Uterus (tissue), 4 donors: ENCODE measurements at places on chromosomes 3 and 15.
A peak's percentile ranks its signal among the peaks of the same experiment; 100 is the strongest.

- no peaks in the 10 kb centered on the region for H3K27me3 ChIP-seq
- H3K4me3 ChIP-seq = no peak overlapping the region
- H3K27ac ChIP-seq = peak overlapping the region; percentile 89
- H3K36me3 ChIP-seq = no peaks in the 10 kb centered on the region
- H3K4me1 ChIP-seq = no peaks in the 10 kb centered on the region
- DNase-seq = no peak
Observed at GRCh38 chr3:132657869-132658747, 1.5 kb downstream of the ACAD11 start.

- H3K36me3 ChIP-seq = no peaks in the 10 kb centered on the region
- H3K4me1 ChIP-seq = no peaks in the 10 kb centered on the region
- DNase-seq = peak; percentile 46
- H3K4me3 ChIP-seq = no peak overlapping the region
Observed at GRCh38 chr3:172550347-172550943, 27.2 kb upstream of the TNFSF10 start.

- no peak overlapping the region for H3K4me3 ChIP-seq
- H3K27me3 ChIP-seq = no peaks in the 10 kb centered on the region
- no peaks in the 10 kb centered on the region for H3K36me3 ChIP-seq
- H3K27ac ChIP-seq = no peak overlapping the region
- no peaks in the 10 kb centered on the region for H3K4me1 ChIP-seq
Observed at GRCh38 chr15:74240002-74240568, 4.0 kb downstream of the CCDC33 start.

GRCh38 chr15:57320631-57321220, 55.6 kb upstream of the CGNL1 start:
- DNase-seq = no peak
- H3K27ac ChIP-seq = no peak overlapping the region
- H3K27me3 ChIP-seq = no peaks in the 10 kb centered on the region
- no peak overlapping the region for H3K4me3 ChIP-seq

DNA sequence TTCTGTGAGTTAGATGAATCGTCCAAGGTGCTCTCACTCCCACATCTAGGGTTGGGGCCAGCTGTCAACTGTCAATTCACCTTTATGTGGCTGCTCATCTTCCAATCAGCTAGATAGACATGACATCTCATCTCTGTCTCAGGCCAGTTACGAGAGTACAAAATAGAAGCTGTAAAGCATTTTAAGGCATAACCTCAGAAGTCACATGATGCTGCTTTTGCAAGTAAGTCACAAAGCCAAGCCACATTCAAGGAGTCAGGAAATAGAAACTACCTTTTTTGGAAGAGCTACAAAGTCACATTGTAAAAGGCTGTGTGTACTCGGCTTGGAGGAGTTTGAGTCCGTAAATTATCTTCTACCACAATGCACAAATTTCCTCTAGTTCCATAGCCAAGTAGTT, 5.1 kb upstream of the CCR1 start:
- H3K36me3 ChIP-seq = no peaks in the 10 kb centered on the region
- H3K27ac ChIP-seq = no peak overlapping the region
- no peaks in the 10 kb centered on the region for H3K4me1 ChIP-seq

DNA sequence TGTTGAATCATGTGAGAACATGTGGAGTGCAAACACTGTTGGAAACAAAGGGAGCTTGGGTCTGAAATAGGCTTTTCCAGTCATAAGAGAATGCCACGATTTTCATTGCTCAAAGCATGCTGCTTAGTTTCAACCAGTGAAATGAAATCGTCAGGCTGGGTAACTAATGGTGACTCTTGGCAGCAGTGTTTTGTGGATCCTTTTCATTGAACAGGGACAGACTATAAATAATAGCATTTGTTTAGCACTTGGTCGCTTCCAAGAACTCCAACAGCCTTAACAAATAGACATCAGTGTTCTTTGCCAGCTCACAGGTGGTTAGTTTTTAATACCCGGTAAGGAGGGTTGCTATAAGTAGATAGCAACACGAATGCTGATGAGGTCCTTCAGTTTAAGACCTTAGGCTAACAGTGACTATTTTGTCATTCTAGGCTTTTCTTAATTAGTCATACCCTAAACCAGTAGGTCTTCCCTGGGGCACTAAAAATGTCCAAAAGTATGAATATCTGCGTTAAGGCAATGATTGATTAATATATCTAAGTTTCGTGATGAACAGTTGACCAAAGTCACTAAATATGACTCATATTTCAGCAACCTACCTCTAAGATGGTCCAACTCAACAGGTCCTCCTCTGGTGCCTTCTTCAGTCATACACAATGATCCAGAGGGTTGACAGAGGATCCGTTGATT, 15.8 kb downstream of the TP63 start:
- H3K36me3 ChIP-seq = no peaks in the 10 kb centered on the region
- no peaks in the 10 kb centered on the region for H3K4me1 ChIP-seq
- no peak for DNase-seq

GRCh38 chr3:152021951-152022461, 148.6 kb downstream of the SUCNR1 start:
- no peak for DNase-seq
- H3K4me3 ChIP-seq = no peak overlapping the region
- peak overlapping the region; percentile 28 for H3K27ac ChIP-seq
- peaks cover 4% of the 10 kb centered on the region for H3K4me1 ChIP-seq
- H3K27me3 ChIP-seq = no peaks in the 10 kb centered on the region
- no peaks in the 10 kb centered on the region for H3K36me3 ChIP-seq

DNA sequence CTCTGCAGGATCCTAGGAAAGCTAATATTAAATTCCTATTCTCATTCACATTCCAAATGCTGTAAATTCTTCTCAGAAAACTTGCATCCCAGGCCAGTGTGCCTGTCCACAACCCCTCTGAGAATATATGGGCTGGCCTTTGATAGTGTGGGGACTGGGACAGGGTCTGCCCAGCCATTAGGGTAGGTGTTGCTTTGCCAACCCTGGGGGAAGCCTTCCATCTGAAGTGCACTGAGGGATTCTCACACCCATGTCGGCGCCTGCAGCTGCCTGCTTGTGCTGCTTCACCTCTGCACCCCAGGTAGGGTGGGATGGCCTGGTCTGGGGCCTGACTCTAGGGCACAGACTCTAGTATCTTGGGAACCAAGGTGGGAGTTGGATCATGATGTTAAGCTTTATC, 15.2 kb upstream of the EXOG start:
- H3K4me1 ChIP-seq = no peaks in the 10 kb centered on the region
- H3K4me3 ChIP-seq = no peak overlapping the region
- no peak overlapping the region for H3K27ac ChIP-seq
- DNase-seq = no peak

DNA sequence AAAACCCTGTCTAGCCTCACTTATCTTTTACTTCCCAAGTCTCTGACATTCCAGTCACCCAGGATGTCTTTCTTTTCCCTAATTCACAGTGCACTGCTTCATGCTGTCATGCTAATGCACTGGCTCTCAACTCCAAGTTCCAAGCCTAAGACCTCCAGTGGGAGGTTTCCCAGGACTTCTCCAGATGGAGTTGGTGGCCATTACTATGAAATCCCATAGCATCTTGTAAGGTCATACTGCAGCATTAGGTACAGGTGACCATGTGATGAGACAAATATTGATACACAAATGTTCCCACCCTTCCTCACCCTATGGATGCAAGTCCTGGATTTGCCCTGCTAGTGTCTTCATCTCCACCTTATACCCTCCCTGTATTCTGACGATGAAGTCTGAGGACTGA, 138.6 kb upstream of the PRICKLE2 start:
- H3K27me3 ChIP-seq = no peaks in the 10 kb centered on the region
- no peak for DNase-seq
- no peaks in the 10 kb centered on the region for H3K36me3 ChIP-seq
- no peak overlapping the region for H3K4me3 ChIP-seq
- no peaks in the 10 kb centered on the region for H3K4me1 ChIP-seq

- no peak overlapping the region for H3K27ac ChIP-seq
- DNase-seq = no peak
- no peaks in the 10 kb centered on the region for H3K4me1 ChIP-seq
- no peaks in the 10 kb centered on the region for H3K27me3 ChIP-seq
- H3K4me3 ChIP-seq = no peak overlapping the region
- H3K36me3 ChIP-seq = no peaks in the 10 kb centered on the region
Observed at GRCh38 chr15:32979710-32980109, 214.8 kb downstream of the FMN1 start.

DNA sequence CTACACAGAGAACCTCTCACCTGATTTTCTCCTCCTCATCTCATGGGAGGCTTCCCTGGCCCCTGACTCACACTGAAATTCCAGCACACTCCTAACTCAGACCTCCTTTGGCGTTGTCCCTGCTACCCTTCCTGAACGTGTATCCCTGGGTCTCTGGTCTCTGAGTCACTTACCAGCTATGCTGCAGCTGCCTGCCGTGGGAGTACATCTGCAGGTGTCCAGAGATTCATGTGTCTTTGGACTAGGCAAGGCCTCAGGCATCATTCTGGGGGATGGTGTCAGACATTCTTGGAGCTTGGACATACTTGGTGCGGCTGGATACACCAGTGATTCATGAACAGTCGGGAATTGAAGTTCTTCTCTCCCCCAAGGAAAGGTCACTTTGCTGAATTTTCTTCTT, 148.8 kb upstream of the TRIM42 start:
- no peak overlapping the region for H3K4me3 ChIP-seq
- no peak overlapping the region for H3K27ac ChIP-seq
- no peaks in the 10 kb centered on the region for H3K27me3 ChIP-seq
- H3K4me1 ChIP-seq = no peaks in the 10 kb centered on the region

DNA sequence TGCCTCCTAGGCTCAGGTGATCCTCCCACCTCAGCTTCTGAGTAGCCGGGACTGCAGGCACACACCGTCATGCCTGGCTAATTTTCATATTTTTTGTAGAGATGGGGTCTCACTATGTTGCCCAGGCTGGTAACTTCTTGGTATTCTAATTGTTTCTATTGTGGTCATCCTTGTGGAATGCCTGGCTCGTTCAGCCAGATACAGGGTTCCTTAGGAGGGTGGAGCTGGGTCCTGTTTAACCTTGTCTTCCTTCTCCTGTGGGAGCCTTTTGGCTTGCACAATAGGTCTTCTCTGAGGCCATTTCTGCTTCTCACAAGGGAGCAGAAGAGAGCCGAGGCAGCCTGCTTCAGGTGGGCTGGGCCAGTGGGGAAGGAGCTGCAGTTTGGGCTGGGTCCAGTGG, 15.7 kb downstream of the PLEKHO2 start:
- no peak overlapping the region for H3K4me3 ChIP-seq
- peak overlapping the region; percentile 72 for H3K27ac ChIP-seq
- H3K36me3 ChIP-seq = no peaks in the 10 kb centered on the region
- no peaks in the 10 kb centered on the region for H3K27me3 ChIP-seq
- H3K4me1 ChIP-seq = peaks cover 33% of the 10 kb centered on the region

GRCh38 chr15:43105077-43105736, 631 bp downstream of the UBR1 start:
- no peaks in the 10 kb centered on the region for H3K36me3 ChIP-seq
- no peak for DNase-seq
- peak overlapping the region; percentile 78 for H3K4me3 ChIP-seq
- peak overlapping the region; percentile 91 for H3K27ac ChIP-seq
- no peaks in the 10 kb centered on the region for H3K4me1 ChIP-seq

DNA sequence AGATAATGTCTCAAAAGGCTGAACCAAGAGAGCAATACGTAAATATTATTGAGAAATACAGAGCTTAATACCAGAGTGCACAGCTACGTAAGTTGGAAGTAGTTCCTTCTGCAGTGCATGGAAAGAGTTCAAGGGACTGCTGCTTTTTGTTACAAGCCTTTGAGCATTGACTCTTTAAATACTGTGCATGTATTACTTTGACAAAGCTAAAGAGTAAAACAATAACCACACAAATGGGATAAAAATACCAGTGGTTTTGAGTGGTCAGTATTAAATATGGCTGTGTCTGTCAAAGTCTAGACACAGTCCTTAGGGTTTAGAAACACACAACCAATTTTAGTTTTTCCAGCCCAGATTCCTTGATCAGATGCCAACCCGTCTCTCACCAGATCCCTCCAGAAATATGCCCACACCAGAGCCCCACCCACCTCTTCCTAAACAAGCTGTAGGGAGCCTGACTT, 62.1 kb downstream of the SSR3 start:
- no peak overlapping the region for H3K27ac ChIP-seq
- no peaks in the 10 kb centered on the region for H3K27me3 ChIP-seq
- H3K36me3 ChIP-seq = no peaks in the 10 kb centered on the region
- no peak for DNase-seq
- H3K4me1 ChIP-seq = no peaks in the 10 kb centered on the region

DNA sequence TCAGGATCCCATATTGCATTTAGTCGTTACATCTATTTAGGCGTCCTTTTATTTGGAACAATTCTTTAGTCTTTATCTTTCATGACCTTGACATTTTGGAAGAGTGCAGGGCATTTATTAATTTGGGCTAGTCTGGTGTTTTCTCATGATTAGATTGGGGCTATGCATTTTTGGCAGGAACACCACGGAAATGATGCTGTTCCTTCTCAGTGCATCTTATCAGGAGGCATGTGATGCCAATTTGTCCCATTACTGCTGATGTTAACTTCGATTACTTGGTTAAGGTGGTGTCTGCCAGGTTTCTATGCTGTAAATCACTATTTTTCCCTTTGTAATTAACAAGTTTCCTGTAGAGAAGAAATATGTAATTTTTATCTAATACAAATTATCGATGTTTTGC, 18.1 kb upstream of the VWA5B2 start:
- no peak overlapping the region for H3K4me3 ChIP-seq
- no peaks in the 10 kb centered on the region for H3K4me1 ChIP-seq
- H3K27ac ChIP-seq = no peak overlapping the region
- H3K27me3 ChIP-seq = no peaks in the 10 kb centered on the region
- H3K36me3 ChIP-seq = no peaks in the 10 kb centered on the region

GRCh38 chr3:58900386-58900785, 149.4 kb downstream of the CFAP20DC start:
- H3K4me1 ChIP-seq = no peaks in the 10 kb centered on the region
- no peaks in the 10 kb centered on the region for H3K36me3 ChIP-seq
- no peaks in the 10 kb centered on the region for H3K27me3 ChIP-seq

GRCh38 chr3:332701-333100, 136.1 kb downstream of the CHL1 start:
- no peak for DNase-seq
- no peak overlapping the region for H3K27ac ChIP-seq
- no peaks in the 10 kb centered on the region for H3K36me3 ChIP-seq
- no peak overlapping the region for H3K4me3 ChIP-seq
- no peaks in the 10 kb centered on the region for H3K27me3 ChIP-seq
- no peaks in the 10 kb centered on the region for H3K4me1 ChIP-seq

- H3K36me3 ChIP-seq = no peaks in the 10 kb centered on the region
- no peaks in the 10 kb centered on the region for H3K27me3 ChIP-seq
- H3K27ac ChIP-seq = no peak overlapping the region
Observed at GRCh38 chr3:114374433-114374990, 80.7 kb downstream of the TIGIT start.

- no peaks in the 10 kb centered on the region for H3K36me3 ChIP-seq
- H3K27ac ChIP-seq = peak within 1 kb of the TSS; percentile 81
- H3K4me3 ChIP-seq = peak within 1 kb of the TSS; percentile 93
- H3K4me1 ChIP-seq = peaks cover 9% of the 10 kb centered on the region
Observed at GRCh38 chr3:179562591-179563270, at the start of gene ACTL6A. TSS of gene ACTL6A (plus strand) at chr3:179562926. CDS start at chr3:179563093, 167 bp downstream.

DNA sequence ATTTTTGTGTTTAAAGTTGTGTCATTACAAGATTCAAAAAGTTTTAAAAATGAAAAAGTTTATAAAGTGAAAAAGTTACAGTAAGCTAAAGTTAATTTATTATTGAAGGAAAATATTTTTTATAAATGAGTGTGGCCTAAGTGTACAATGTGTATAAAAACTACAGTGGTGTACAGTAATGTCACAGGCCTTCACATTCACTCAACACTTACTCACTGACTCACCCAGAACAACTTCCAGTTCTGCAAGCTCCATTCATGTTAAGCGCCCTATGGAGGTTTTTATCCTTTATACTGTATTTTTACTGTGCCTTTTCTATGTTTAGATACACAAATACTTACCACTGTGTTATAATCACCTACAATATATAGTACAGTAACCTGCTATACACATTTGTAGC, 76.3 kb downstream of the DTWD1 start:
- no peak overlapping the region for H3K27ac ChIP-seq
- no peak overlapping the region for H3K4me3 ChIP-seq
- H3K36me3 ChIP-seq = no peaks in the 10 kb centered on the region
- no peaks in the 10 kb centered on the region for H3K4me1 ChIP-seq
